ENCODE measurements at places on chromosomes 5 and 9.

- peak; percentile 25 for DNase-seq
Observed at GRCh38 chr9:19493174-19493811, 84.5 kb downstream of the ACER2 start.

- DNase-seq = no peak
Observed at GRCh38 chr5:10596310-10596703, 32.4 kb downstream of the ANKRD33B start.

DNA sequence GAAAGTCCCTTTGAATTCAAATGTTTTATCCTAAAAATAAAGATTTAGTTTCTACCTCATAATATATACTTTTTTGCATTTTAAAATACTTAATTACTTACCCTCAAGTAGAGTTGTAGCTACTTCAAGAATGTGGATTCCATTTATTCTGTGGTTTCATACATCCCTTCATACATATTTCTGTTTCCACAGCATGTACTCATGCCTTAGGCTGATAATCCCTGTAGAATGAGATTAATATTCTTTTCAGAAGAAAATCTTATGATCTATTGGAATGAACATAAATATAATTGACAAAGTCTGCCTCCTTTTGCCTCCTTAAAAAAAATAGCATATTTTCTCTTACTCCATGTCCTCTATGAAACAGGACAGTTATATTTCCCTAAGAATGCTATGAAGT is 465.7 kb downstream of the DTWD2 start:
- no peak for DNase-seq

DNA sequence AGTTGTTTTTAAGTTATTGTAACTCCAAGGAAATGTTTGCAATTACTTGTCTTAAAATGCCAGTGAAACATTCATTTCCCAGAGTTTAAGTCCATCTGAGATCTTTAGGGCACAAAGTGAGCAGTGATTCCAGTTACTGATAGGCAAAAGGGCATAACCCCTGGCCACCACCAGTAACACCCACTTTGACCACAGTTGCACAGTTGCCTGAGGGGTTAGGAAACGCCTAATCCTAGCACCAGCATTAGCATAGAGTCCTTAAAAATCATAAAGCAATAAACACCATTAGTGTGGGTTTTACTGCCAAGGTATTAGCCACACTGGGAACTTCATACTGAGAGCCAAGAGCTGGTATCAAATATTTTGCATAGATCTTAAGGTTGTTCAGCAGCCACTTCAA is 143.9 kb downstream of the SNCAIP start:
- DNase-seq = no peak

DNA sequence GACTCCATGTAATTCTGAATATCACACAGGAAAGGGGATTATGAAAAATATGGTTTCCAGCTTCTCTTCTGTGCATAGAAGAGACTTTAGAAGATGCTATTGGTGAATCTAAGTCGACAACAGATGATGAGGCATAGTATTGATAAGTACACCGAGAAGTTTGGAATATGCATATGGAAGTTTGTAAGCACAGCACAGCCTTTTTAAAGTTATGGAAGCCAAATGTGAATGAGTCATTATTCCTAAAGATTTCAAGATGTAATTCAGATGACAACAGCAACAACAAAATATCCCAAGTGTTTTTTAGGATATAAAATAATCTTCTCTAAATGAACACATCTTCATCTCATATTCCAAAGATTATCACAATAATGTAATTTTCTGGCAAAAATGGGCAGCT is 1723.3 kb downstream of the EFNA5 start:
- no peak for DNase-seq

- no peak for DNase-seq
Observed at GRCh38 chr5:139889410-139889809, 93.8 kb downstream of the PSD2 start.

DNA sequence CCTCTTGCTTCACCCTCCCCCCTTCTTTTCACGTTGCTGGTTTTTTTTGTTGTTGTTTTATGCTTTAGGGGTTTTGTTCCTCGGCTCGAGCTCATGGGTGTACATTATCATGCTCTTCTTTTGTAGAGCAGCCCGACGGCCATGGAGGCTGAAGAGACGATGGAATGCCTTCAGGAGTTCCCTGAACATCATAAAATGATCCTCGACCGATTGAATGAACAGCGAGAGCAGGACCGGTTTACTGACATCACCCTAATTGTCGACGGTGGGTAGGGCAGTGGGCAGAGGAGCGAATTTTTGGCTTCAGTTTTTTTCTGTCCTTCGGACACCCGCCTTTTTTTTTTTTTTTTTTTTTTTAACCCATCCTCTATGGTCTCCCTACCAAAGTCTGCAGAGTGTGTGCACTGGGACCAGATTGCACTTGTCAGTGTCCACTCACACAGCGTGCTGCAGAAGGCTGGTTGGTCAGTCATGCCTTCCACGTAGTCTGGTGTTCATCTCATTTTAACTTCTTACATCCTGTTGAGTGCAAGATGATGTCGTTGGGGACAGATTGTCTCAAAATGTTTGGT is 1.3 kb downstream of the ZNF131 start:
- peak; percentile 11 for DNase-seq

GRCh38 chr5:168104811-168105481 is 186.5 kb upstream of the WWC1 start:
- no peak for DNase-seq

GRCh38 chr9:92616655-92617111 is 53.2 kb downstream of the IPPK start:
- no peak for DNase-seq

GRCh38 chr9:20119566-20119965 is 330.7 kb upstream of the SLC24A2 start:
- DNase-seq = no peak

GRCh38 chr5:51104556-51104955 is 278.7 kb upstream of the ISL1 start:
- DNase-seq = no peak

GRCh38 chr5:74864823-74865222 is 1.4 kb downstream of the FAM169A start:
- DNase-seq = no peak

GRCh38 chr5:140671472-140672125 is 1.8 kb downstream of the DND1 start:
- no peak for DNase-seq

GRCh38 chr5:69046375-69046957 is 47.3 kb upstream of the SLC30A5 start:
- DNase-seq = no peak

GRCh38 chr9:69158471-69158870 is 15.6 kb upstream of the TJP2 start:
- DNase-seq = no peak

- DNase-seq = no peak
Observed at GRCh38 chr5:57232293-57233033, 58.6 kb downstream of the GPBP1 start.

- DNase-seq = no peak
Observed at GRCh38 chr9:75372499-75373268, 284.4 kb downstream of the OSTF1 start.

DNA sequence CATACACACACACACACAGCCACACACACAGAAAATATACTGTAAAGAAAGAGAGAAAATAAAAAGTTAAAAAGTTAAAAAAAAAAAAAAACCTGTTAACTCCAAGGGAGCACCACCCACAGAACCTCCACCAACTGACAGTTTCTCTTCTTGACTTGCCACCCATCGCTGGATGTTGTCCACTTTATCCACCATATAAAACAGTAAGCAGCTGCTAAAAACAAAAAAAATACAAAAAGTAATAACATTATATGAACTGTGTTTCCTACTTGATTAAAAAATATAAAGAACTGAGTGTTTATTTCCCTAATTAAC is 1.2 kb downstream of the PURA start:
- DNase-seq = no peak

- no peak for DNase-seq
Observed at GRCh38 chr5:4093236-4093635, 497.6 kb downstream of the IRX1 start.

DNA sequence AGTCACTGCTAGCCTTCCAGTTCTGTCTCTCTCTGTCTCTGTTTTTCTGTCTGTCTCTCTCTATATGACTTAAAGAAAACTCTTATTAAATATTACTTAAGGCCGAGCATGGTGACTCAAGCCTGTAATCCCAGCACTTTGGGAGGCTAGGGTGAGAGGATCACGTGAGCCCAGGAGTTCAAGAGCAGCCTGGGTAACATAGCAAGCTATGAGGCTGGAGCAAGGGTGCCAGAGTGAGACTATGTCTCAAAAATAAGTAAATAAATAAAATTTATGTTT is 1.7 kb upstream of the GBGT1 start:
- DNase-seq = no peak

GRCh38 chr5:134510970-134511795 is 14.3 kb upstream of the JADE2 start:
- no peak for DNase-seq

- DNase-seq = no peak
Observed at GRCh38 chr9:113609562-113610318, 146.2 kb downstream of the RGS3 start.

GRCh38 chr5:91712718-91713117 is 329.6 kb upstream of the ARRDC3 start:
- no peak for DNase-seq

DNA sequence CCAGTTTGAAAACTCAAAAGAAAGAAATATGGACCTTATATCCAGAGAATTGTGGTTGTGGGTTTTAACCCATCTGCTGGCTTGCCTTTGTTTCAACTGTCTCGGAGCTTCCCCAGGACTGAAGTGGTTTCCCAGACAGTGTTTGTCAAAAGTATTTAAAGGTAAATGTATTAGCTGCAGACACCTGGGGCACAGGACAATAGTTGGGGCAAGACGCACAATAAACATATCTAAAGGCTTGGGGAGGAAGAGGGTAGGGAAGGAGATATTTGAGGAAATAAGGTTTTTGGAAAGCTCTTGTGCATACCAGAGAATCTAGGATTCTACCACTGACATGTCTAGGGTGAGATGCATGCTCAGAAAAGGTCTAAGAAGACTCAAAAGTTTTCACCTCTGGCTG is 99.0 kb downstream of the ADAMTS2 start:
- DNase-seq = no peak

DNA sequence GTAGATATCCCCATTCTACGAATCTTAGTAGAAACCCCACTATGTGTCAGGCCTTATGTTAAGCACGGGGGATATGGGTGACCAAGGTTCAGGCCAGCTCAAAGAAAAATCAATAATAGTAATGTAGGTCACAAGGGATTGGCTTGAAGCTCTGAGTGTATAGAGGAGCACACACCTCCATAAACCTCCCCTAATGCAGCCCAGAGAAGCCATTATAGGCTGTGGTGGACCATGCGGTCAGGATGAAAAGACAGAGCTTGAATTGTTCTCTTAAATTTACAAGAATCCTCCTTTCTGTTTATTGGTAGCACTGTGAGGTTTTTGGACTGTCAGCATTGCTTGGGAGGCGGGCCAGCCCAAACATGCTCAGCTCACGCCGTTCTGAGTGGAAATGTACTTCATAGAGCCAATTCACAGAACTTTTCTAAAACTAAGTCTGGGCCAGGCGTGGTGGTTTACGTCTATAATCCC is 9.1 kb downstream of the PDE6A start:
- no peak for DNase-seq

GRCh38 chr5:135217669-135218485 is 181.2 kb downstream of the MACROH2A1 start:
- DNase-seq = no peak

- DNase-seq = no peak
Observed at GRCh38 chr5:60810438-60811085, 33.5 kb downstream of the ELOVL7 start.

GRCh38 chr9:111728617-111729366 is 65.9 kb downstream of the SHOC1 start:
- DNase-seq = no peak

DNA sequence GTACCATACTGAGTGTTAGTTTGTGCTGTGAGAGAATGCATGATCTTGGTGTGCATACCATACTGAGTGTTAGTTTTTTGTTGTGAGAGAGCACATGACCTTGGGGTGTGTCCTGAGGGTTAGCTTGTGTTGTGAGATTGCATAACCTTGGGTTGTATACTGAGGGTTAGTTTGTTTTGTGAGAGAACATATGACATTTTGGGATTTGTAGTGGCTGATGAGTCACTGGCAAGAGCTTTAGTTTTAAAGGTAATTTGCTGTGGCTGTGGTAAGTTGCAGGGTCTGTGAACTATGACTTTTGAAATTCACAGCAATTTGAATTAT is 1068.3 kb upstream of the EDIL3 start:
- DNase-seq = no peak

DNA sequence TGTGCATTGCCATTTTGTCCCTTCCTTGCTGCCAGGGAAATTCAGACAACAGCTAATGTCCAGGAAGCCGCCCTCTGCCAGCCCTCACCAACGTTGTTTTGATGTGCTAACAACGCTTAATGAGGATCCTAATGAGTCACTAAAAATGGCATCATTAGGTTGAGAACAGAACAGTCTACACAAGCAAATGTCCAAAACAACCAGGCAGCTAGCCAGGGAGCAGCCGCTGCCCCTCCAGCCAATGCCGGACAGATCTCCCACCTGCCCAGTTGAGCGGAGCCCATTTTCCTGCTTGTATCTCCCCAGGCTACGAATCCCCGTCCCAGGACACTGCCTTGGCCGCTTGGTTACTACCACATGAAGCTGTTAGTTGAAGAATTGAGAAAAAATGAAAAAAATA is 40.4 kb upstream of the UNC5A start:
- no peak for DNase-seq

DNA sequence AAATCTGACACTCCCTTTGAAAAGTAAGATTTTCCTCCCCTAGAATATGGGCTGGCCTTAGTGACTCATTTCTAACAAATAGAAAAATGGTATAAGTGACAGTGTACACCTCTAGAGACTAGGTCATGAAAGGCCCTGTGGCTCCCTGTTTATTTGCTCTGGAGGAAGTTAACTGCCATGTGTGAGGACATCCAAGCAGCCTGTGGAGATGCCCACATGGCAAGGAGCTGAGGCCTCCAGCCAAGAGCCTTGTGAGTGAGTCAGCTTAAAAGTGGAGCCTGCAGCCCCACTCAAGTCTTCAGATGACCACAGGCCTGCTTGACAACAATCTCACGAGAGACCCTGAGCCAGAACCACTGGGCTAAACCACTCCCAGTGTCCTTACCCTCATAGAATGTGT is 128.1 kb upstream of the LHFPL2 start:
- no peak for DNase-seq

- no peak for DNase-seq
Observed at GRCh38 chr5:101783241-101784013, 512.7 kb downstream of the SLCO4C1 start.

GRCh38 chr5:36900283-36900682 is 23.7 kb downstream of the NIPBL start:
- no peak for DNase-seq

Data from CD4-positive, alpha-beta T cell treated with Interleukin-1 beta for 1 hour (primary cell).